ENCODE measurements at places on chromosomes 6 and 20. TPM values are rescaled to one million over a fixed set of nuclear protein-coding genes. Genes with fewer than 3 reads are reported as not detected.

APCDD1L gene
- polyA plus RNA-seq, result 0.18 TPM

ERVFRD-1 gene
- polyA plus RNA-seq, result not detected

- DNase-seq, result peak; percentile 50
Measured at GRCh38 chr6:7846966-7847818, 63.4 kb downstream of the TXNDC5 start.

DNA sequence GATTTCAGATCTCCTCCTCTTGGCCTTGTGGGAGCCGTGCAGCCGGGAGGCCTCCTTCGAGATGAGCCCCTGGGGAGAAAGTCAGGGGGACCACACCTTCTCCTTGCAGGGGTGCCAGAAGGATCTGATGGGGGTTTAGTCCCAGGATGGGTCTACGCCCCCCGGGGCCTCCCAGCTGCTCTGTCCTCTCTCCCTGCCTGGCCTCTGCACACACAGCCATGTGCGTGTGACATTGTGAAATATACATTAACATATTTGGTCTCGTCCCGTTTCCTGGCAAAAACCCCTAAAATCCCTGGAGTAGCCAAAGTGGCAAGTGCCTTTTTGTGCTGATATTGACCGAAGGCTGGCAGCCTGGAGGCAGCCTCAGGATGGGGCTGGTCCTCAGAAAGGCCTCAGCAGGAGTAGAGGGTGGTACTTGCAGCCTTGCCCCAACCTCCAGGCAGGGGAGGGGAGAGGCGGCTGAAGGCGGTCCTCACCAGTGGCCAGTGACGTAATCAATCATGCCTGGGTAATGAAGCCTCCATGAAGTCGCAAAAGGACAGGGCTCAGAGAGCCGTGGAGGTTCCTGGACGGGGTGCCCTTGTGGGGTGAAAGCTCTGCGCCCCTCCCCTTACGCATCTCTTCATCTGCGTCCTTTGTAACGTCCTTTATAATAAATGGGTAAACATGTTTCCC is 5.1 kb upstream of the HELZ2 start:
- no peak for DNase-seq

GRCh38 chr6:155530219-155530834 is 74.7 kb upstream of the NOX3 start:
- DNase-seq, result peak; percentile 39

DNA sequence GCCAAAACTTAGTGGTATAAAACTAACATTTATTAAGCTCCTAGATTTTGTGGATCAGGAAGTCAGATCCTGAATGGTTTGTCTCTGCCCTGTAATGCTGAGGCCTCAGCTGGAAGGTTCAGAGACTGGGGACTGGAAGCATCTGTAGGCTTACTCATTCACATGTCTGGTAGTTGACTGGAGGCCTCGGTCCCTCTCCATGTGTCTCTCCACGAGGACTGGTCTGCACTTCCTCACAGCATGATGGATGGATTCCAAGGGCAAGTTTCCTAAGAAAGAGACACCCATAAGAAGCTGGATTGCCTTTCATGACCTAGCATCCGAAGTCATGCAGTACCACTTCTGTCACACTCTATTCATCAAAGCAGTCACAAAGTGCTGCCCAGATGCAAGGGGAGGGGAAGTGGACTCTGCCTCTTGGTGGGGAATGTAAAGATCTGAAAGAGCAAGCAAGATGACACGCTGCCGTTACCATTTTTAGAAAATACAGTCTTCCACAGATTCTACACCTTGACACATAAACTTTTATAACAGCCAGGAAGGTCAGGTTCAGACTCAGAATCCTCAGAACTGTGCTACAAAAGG is 17.2 kb upstream of the MDGA1 start:
- DNase-seq, result peak; percentile 65

PLCB1 gene
- 23.3 TPM for polyA plus RNA-seq

- DNase-seq, result no peak
Measured at GRCh38 chr20:4817230-4817671, 95.5 kb downstream of the PRND start.

GRCh38 chr6:14682812-14683211 is 563.1 kb upstream of the JARID2 start:
- peak; percentile 83 for DNase-seq

GRCh38 chr6:42522036-42522435 is 41.8 kb upstream of the UBR2 start:
- DNase-seq, result peak; percentile 72

POM121L2 gene
- polyA plus RNA-seq, result not detected

DNA sequence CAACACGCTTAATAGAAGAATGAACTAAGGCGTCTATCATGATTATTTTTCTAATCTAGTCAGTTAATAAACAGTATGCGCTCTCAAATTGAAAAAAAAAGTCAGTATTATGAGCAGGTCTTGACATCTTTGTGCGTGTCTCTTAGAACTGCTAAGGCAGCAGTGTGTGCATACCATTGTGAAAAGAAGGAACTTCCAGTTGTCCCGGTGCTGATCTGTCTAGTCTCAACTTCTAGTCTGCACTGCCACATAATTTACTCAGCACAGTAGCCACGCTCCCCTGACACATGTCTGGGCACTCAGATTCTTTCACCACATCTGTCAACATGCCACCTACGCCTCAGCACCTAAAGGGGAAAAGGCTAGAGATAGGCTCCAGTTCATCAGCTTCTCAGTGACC is 61.1 kb upstream of the SPDEF start:
- no peak for DNase-seq

DNA sequence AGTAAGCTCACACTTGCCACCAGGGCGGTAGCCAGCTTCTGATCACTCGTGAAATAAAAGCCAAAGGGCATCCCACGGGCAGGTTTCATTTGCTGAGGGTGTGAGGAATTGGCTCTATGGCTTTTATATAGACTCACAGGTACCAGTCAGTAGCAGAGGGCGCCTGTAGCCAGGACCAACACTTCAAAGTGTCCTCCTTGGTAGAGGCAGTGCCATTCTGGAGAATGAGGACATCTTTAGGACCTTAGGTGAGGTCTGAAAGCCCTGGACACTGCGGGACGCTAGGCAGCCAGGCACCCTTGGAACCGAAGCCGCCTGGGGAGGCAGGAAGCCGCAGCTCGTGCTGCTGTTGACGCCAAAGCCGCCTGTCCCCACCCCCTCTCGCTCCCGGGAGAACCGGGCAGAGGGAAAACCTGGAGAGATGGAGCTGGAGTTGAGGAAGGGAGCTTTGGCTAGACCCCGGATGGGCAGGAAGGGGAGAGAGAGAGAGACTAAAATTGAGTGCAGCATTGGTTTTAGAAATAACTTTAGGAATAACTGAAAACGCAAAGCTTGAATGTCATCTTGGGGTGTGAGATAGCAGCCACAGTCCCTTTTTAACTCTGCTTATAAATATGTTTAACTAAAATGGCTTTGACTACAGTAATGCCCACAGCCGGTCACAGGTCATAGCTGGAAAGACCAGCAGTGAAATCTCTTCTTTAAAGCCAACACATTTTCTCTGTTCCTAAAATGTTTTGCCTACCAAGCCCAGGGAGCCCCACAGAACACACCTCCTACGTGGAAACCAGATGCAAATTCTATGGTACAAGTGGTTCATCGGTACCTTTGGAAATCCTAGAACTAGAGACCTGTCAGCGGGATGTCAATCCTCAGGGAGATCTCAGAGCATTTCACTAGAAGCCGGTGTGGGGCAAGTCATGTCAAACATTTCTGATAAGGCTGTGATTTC is 128.5 kb upstream of the CDYL start:
- DNase-seq, result peak; percentile 82

- DNase-seq, result peak; percentile 98
Measured at GRCh38 chr20:50724851-50725723, 6.3 kb upstream of the PARD6B start.

- DNase-seq, result no peak
Measured at GRCh38 chr6:100691972-100692371, 189.2 kb downstream of the ASCC3 start.

DNA sequence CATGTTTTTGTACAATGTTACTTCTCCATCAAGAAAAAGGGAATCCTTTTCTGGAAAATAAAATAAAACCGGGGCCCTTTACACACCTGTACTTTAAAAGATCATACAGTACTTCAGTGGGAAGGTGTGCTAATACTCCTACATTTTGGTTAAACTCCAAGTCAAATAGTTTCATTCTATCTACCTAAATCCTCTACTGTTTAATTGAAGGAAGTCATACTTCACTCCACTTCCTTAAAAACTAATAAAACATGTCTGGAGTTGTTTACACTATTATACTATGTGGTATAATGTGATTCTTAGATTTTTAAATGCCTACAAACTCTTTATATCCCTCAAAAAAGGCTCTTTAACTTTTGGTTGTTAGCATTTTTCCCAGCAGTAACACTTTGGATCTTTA is 18.6 kb upstream of the HBS1L start:
- DNase-seq, result no peak

DNA sequence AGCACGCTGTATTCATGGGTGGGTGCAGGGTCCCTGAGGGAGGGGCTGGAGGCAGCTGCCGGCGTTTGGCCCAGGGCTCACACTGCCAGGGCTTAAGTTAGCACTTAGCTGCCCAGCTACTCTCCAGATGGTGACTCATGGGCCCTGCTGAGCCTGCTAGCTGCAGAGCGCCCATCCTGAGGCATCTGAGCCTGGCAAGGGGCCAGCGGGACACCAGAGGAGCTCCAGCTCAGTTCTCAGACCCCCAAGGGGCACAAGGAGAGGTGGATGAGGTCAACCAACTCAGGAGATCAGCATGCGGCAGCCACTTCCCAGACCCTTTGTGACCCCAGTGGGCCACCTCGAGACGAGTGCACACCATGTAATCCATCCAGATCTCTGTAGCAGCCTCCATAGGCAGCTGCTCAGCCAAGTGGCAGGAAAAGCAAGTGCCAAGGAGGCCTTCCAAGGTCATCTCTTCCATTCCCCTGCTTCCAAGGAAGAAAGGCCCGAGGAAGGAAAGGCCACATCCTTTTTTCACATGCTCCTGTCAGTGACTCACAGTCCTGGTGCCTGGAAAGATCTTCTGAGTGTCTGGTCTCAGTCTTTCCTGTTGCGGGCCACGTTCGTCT is 35.3 kb downstream of the FOXP4 start:
- peak; percentile 80 for DNase-seq

- no peak for DNase-seq
Measured at GRCh38 chr20:51711426-51711825, 56.8 kb downstream of the ATP9A start.

NKX2-2 gene
- not detected for polyA plus RNA-seq

TENT5A gene
- 8.3 TPM for polyA plus RNA-seq

LATS1 gene
- polyA plus RNA-seq, result 14.5 TPM

DNA sequence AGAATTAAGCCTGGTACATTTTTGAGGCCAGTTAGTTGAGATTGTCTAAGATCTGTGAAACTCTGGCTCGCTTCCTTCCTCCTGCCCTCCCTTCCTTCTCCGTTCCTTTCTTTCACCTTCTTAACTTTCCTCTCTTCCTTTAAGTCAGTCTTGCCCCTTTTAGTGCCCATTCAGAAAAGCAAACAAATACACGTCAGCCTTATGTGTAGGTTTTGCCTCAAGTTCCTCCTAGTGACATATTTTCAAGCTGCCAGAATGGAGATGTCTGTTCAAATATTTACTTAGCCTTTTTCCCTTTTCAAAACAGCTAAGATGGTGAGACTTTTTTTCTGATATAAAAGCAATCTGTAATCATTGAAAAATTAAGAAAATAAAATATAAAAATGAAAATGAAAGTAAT is 178.4 kb downstream of the FARS2 start:
- DNase-seq, result peak; percentile 9

DNA sequence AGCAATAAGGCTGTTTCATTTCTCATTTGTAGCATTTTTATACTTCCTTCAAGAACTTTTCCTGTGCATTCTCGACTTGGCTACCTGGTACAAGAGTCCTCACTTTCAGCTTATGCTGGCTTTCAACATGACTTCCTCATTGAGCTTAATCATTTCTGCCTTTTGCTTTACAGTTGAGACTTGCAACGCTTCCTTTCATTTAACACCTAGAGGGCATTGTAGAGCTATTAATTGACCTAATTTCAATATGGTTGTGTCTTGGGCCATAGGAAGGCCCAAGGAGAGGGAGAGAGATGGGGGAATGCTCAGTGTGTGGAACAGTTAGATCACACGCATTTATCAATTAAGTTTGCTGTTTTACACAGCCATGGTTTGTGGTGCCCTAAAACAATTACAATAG is 37.2 kb downstream of the SLC22A2 start:
- peak; percentile 14 for DNase-seq

DNA sequence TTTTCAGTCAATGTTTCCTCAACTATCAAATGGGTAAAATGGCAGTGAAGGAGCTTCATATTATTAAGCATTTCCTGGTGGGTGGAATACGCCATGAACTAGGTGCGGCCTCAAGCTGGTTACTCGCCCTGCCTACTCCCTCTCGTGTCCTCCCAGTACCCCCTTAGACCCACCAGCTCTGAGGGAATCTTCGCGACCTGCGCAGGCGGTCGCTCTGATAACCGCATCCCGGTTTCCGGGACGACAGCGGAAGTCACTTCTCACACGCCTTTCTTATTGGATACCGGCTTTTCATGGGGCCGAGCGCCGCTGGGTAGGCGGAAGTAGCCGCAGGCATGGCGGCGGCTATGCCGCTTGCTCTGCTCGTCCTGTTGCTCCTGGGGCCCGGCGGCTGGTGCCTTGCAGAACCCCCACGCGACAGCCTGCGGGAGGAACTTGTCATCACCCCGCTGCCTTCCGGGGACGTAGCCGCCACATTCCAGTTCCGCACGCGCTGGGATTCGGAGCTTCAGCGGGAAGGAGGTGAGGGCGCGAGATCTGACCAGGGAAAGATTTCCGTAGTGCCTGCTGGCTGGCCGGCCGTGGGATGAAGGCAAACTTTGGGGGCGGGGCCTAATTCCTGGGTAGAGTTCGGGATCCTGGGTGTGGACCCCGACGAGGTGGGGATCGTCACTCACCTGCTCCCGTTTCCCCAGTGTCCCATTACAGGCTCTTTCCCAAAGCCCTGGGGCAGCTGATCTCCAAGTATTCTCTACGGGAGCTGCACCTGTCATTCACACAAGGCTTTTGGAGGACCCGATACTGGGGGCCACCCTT is at the start of gene PIGT:
Gene PIGT, plus strand, starts transcription at position 320 of the 816 bp plus-strand sequence. Its CDS starts 16 bp downstream, at position 336.
- peak; percentile 77 for DNase-seq
